Activated naive CD8-positive, alpha-beta T cell treated with anti-CD3 and anti-CD28 coated beads, Interleukin-2, amount 10 ng/mL, durations not matched to agents 7 days and 5 days (primary cell): ENCODE measurements at places on chromosomes 7 and 10. TPM values are rescaled to one million over a fixed set of nuclear protein-coding genes. Genes with fewer than 3 reads are reported as not detected.

The TSPAN12 gene
- not detected for total RNA-seq

The TUBAL3 gene
- not detected for total RNA-seq

The VPS37D gene
- total RNA-seq = 0.45 TPM

The TMEM236 gene
- 0.11 TPM for total RNA-seq

The LRIT1 gene
- total RNA-seq = not detected

The CD36 gene
- 6.8 TPM for total RNA-seq

The ZNF503 gene
- total RNA-seq = 0.23 TPM

The BEND7 gene
- not detected for total RNA-seq

The ASZ1 gene
- not detected for total RNA-seq

The NRP1 gene
- total RNA-seq = 1.7 TPM

The VSTM4 gene
- total RNA-seq = not detected

The PRPS1L1 gene
- not detected for total RNA-seq

The BLNK gene
- total RNA-seq = 0.44 TPM

The PCLO gene
- total RNA-seq = not detected

The NUTM2A gene
- 0.79 TPM for total RNA-seq

The PLXNA4 gene
- 20.5 TPM for total RNA-seq
